Spleen (tissue), 13 donors: ENCODE measurements at places on chromosomes 1 and 21. TPM values are rescaled to one million over a fixed set of nuclear protein-coding genes. Genes with fewer than 3 reads are reported as not detected.

Gene ESPN
- total RNA-seq, result 0.54 TPM

DNA sequence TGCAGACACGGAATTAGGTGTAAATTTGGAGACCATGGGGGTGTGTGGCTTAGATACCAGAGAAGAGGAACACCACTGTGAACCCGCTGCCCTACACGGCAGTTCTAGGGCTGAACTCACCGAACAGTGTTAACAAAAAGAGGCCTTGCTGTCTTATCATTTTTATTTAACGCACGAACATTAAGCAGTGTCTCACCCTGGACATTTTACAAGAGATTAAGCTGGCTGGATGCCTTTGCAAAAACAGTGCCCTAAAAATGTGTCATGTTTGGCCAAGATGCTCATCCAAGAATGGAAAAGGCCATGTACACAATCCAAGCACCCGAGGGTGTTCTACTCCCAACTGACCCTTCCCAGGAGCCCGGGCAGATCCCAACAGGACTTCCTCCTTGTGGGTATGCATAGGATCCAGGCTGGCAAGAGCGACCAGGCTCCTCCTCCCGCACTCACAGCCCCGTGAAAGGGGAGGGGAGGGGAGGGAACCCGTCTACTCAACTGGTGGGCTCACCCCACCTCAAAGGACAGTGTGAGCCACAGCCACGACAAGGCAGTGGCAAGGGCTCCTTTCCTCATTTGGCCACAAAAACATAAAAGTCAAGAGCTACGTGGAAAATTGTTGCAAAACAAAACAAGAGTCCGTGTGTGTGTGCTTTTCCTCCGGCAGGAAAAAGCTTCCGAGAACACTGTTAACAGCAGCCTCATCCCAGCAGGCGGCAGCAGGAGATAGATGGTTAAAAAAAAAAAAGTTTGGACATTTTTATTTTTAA, 20.3 kb downstream of the C2CD2 start:
- no peaks in the 10 kb centered on the region for H3K27me3 ChIP-seq
- no peaks in the 10 kb centered on the region for H3K36me3 ChIP-seq

Gene GPR25
- total RNA-seq, result 0.50 TPM

DNA sequence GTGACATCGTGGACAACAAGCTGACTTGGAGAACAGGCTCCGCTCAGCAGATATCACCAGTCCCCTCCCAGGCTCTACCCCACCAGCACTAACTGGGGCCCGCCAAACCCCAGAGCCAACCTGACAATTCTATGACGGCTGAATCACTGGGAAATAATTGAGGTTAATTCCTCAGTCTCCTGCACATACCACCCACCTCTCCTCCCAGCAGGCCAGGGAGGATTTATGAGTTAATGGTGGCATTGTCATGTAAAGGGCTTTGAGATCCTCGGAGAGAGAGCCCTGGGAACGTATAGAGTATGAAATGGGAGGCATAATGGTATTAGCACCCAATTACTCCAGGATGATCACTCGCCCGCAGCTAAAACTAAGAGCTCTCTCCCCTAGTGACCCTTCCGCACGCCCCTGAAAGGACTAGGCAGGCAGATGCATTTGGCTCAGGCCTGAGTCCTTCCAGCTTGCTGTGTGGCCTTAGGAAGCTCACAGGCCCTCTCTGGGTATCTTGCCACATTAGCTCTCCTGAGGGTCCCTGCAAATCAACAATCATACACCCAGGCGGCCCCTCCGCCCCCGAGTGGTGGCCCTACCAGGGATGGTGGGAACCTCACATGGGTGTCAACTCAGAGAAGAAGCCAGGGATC, 27.3 kb upstream of the PAX7 start:
- no peaks in the 10 kb centered on the region for H3K4me1 ChIP-seq
- no peak overlapping the region for H3K27ac ChIP-seq
- DNase-seq, result no peak
- no peaks in the 10 kb centered on the region for H3K36me3 ChIP-seq
- no peaks in the 10 kb centered on the region for H3K27me3 ChIP-seq
- H3K4me3 ChIP-seq, result no peak overlapping the region

GRCh38 chr1:98221923-98222322, 301.1 kb upstream of the DPYD start:
- no peaks in the 10 kb centered on the region for H3K27me3 ChIP-seq
- no peak overlapping the region for H3K4me3 ChIP-seq
- H3K36me3 ChIP-seq, result no peaks in the 10 kb centered on the region
- no peaks in the 10 kb centered on the region for H3K4me1 ChIP-seq
- no peak for DNase-seq

DNA sequence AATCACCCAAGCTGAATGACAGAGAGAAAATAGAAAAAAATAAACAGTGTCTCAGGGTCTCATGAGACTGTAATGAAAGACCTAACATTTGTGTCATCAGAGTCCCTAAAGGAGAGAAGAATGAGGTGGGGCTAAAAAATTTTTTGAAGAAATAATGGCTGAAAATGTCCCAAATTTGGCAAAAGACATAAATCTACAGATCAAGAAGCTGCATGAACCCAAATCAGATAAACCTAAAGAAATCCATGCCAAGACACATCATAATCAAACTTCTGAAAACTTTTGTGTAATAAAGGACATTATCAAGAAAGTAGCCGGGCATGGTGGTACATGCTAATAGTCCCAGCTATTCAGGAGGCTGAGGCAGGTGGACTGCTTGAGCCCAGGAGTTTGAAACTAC, 29.2 kb downstream of the LEMD1 start:
- H3K27ac ChIP-seq, result no peak overlapping the region
- H3K4me3 ChIP-seq, result no peak overlapping the region
- peaks cover 40% of the 10 kb centered on the region for H3K27me3 ChIP-seq
- DNase-seq, result no peak
- H3K4me1 ChIP-seq, result no peaks in the 10 kb centered on the region
- no peaks in the 10 kb centered on the region for H3K36me3 ChIP-seq

DNA sequence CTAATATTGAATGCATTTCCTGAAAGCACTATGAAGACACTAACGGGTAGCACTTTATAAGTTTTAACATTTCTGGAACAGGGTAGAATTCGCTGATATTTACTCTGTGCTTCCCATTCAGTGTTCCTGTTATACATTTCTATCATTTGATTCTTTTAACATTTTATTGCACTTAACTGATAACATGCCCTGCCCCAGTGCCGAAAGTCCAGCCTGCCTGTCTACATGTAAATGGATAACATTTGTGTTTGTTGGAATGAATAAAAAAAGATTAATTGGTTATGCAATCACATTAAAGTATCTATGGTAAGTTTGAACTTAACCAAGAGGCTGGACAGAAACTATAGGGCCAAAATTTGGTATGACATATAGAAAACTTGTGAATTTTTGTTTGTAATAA, 790.5 kb upstream of the TPTE start:
- H3K4me1 ChIP-seq, result no peaks in the 10 kb centered on the region
- no peaks in the 10 kb centered on the region for H3K27me3 ChIP-seq
- no peaks in the 10 kb centered on the region for H3K36me3 ChIP-seq
